ENCODE measurements at places on chromosomes 13 and 19. TPM values are rescaled to one million over a fixed set of nuclear protein-coding genes. Genes with fewer than 3 reads are reported as not detected.

Gene MUC16
- under 0.01 TPM for total RNA-seq

Gene CYP4F8
- total RNA-seq: under 0.01 TPM

Gene CYP2A6
- not detected for total RNA-seq

Gene FFAR1
- 1.9 TPM for total RNA-seq

Gene FPR2
- 7.5 TPM for total RNA-seq

Gene DYRK1B
- 6.5 TPM for total RNA-seq

Gene HDGFL2
- 13.2 TPM for total RNA-seq

Gene DZIP1
- total RNA-seq: not detected

Gene NDUFA13
- 68.8 TPM for total RNA-seq

Gene IGFL1
- not detected for total RNA-seq

Gene OR10H2
- not detected for total RNA-seq

Gene CPT1C
- 0.73 TPM for total RNA-seq

Gene ZNF850
- 1.4 TPM for total RNA-seq

Gene ZNF626
- 9.7 TPM for total RNA-seq

Gene ENOX1
- total RNA-seq: under 0.01 TPM

Gene DPF1
- total RNA-seq: not detected

Gene FAM216B
- total RNA-seq: not detected

Gene MED25
- total RNA-seq: 15.1 TPM

Gene CLDN10
- total RNA-seq: not detected

Gene ZNF844
- 32.2 TPM for total RNA-seq

Gene S1PR4
- total RNA-seq: 81.6 TPM

Gene GRK1
- total RNA-seq: not detected

Gene CIC
- 36.0 TPM for total RNA-seq

Gene ZNF790
- 1.8 TPM for total RNA-seq

Gene ANKRD24
- total RNA-seq: 0.10 TPM

Gene ZNF737
- total RNA-seq: 34.0 TPM

Gene HIPK4
- total RNA-seq: 0.10 TPM

Gene MAP1S
- total RNA-seq: 18.8 TPM
